ENCODE measurements at places on chromosomes 13 and 19.

- H3K36me3 ChIP-seq, result peaks cover 8% of the 10 kb centered on the region
- peak; percentile 26 for DNase-seq
- peaks cover 12% of the 10 kb centered on the region for H3K4me1 ChIP-seq
- no peak overlapping the region for H3K4me3 ChIP-seq
- H3K27ac ChIP-seq, result no peak overlapping the region
These were observed 638 bp downstream of the USPL1 start for GRCh38 chr13:30618186-30618929.

DNA sequence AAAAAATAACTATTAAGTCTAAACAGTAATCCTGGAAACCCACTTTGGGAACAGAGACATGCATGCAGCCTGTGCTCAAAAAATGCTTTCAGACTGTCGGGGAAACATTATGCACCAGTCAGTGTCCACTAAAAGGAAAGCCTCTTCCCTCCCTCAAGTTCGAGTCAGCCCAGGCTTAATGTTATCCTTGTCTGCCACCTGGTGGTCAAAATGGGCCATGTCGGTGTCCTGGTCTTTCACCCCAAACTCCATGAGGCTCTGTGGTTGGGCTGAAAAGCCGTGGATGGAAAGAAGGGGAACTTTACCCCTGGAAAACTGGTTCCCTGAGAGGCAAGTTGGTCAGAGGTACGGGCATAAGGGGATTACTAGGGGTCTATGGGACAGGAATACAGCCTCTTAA is 88.4 kb upstream of the ZNF492 start:
- DNase-seq, result no peak
- H3K4me3 ChIP-seq, result no peak overlapping the region
- no peaks in the 10 kb centered on the region for H3K27me3 ChIP-seq
- no peaks in the 10 kb centered on the region for H3K36me3 ChIP-seq
- no peaks in the 10 kb centered on the region for H3K4me1 ChIP-seq

DNA sequence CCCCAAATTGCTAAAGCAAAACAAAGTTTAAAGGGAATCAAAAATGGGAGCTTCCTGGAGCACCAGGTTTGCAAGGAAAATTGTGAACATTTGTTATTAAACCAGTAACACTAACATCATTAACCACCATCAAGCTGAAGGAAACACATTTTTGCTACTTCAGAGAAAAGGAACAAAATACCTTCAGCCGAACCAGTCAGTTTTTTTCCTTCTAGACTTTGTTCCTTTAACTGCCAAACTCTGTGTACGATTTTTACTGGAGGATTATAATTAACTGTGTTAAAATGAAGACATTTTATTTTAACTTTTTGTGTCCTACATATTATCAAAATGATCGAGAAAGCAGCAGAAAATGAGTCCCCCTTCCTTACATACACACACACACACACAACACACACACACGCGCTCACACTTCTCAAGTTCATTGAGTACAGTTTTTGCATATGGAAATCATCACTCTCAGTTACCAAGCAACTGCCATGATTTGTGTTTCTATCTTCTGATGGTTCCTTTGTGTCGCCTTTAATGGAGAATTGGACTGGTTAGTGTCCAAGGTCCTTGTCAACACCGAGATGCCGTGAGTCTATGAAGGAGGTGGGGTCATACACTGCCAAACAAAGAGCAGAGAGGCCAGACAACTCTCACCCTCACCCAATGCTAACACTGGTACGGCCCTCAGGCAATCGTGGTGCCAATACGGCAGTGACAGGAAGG is 9.8 kb upstream of the SERP2 start:
- DNase-seq, result no peak
- no peaks in the 10 kb centered on the region for H3K36me3 ChIP-seq
- H3K27ac ChIP-seq, result no peak overlapping the region
- H3K4me1 ChIP-seq, result no peaks in the 10 kb centered on the region
- H3K4me3 ChIP-seq, result no peak overlapping the region
- peaks cover 9% of the 10 kb centered on the region for H3K27me3 ChIP-seq

DNA sequence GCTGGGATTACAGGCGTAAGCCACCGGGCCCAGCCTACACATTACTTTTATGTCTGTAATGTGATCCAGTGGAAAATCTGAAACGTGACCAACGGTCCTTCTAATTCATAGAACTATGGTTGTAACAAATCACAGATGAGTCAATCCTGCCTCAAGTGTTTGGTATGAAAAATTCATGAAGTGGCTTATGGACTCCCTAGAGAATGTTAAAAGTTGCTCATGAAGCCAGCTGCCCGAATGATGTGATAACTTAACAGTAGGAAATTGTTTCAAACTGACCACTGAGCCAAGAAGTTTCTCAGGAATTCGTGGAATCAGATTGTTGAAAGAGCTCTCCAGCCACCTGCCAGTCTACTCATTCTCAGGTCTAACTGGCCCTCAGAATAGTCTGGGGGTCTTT is 59.4 kb upstream of the FARP1 start:
- H3K27me3 ChIP-seq, result peaks cover 5% of the 10 kb centered on the region
- H3K27ac ChIP-seq, result no peak overlapping the region
- H3K4me1 ChIP-seq, result no peaks in the 10 kb centered on the region

- peak overlapping the region; percentile 94 for H3K4me3 ChIP-seq
- peaks cover 46% of the 10 kb centered on the region for H3K36me3 ChIP-seq
- H3K4me1 ChIP-seq, result peaks cover 47% of the 10 kb centered on the region
- no peaks in the 10 kb centered on the region for H3K27me3 ChIP-seq
These were observed 1.2 kb downstream of the HAUS8 start for GRCh38 chr19:17073869-17074633.

GRCh38 chr13:80132741-80133601 is 208.0 kb downstream of the SPRY2 start:
- no peak overlapping the region for H3K4me3 ChIP-seq
- peaks cover 4% of the 10 kb centered on the region for H3K27me3 ChIP-seq
- DNase-seq, result no peak
- H3K27ac ChIP-seq, result no peak overlapping the region

- H3K27me3 ChIP-seq, result peaks cover 5% of the 10 kb centered on the region
- H3K4me1 ChIP-seq, result no peaks in the 10 kb centered on the region
- DNase-seq, result no peak
- H3K4me3 ChIP-seq, result no peak overlapping the region
- no peak overlapping the region for H3K27ac ChIP-seq
These were observed 25.5 kb downstream of the ADPRHL1 start for GRCh38 chr13:113427562-113428468.

DNA sequence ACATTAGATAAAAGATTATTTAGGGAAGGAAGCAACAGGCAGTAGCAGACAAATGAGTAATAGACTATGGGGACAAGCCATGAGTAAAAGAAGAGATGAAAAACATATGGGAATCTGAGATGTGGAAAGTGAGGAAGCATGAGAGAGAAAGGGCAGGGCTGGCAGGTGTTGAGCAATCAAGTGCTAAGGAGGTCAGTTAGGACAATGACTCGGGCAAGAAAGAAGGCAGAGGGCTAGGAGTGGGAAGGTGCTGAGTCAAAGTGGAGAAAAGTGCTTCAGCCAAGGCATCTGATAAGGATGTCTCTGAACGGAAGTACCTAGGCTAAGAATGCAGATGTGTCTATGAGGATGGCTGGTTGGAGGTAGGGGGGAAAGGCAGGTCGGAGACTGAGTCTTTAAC is 291.9 kb upstream of the HTR2A start:
- H3K27ac ChIP-seq, result no peak overlapping the region

DNA sequence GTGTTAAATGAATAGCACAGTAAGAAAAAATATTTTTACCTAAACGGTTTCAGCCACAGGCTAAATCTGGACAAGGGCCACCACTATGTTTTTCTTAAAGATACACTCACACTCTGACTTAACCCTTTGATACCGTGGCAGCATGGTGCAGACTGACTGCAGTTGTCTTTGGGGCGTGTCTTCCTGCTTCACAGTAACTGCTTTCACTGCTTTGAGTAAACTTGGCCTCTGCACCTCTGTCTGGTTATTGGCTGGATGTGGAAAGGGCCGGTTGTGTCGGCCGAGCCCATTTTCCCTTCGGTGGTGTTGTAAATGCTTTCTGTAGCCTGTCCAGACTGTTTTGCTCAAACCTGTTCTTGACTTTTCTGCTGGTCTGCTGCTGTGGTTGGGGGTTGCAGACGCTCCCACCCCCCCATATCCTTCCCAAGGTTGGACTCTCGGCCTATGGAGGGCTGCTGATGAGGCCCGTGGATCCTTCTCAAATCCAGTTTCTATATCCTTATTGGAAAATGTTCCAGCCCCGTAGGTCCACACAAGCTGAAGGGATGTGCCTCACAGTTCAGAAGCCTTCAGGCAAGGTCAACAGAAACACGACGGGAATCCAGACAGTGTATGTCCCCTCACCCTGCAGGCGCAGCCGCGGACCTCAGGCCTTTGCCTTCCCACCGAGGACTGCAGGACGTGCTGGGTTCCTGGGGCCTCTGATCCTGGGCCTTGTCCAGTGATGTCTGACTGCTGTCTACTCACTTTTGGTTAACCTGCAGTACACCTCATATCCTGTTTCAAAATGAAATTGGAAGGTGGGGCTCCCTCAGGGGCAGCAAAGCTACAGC is 90.2 kb upstream of the RNF113B start:
- no peak overlapping the region for H3K27ac ChIP-seq
- H3K27me3 ChIP-seq, result no peaks in the 10 kb centered on the region
- H3K4me1 ChIP-seq, result no peaks in the 10 kb centered on the region
- H3K4me3 ChIP-seq, result no peak overlapping the region
- DNase-seq, result no peak
- no peaks in the 10 kb centered on the region for H3K36me3 ChIP-seq

DNA sequence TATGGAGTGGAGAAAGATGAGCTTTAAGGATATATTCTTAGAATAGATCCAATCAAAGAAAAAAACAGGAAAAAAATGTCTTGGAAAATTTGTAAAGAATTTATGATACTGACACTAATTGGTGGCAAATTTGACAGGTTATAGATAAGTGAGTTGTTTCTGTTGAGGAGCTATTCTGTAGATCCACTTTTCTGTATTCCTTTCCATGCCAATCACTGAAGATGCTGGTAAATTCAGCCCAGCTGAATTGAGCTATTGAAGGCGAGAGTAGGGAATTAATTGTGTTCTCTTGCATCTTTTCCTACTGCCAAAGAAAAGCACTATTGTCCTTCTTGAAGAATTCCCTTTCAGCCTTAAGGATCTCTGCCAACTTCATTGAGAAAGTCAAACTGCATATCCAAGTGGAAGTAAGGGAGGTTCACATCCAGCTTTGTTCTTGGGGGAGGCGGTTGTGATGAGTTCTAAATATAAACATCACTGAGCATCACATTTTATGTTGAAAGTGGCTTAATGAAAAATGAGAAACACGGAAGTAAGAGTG is 113.1 kb downstream of the PCDH9 start:
- no peak overlapping the region for H3K4me3 ChIP-seq
- H3K27me3 ChIP-seq, result no peaks in the 10 kb centered on the region
- H3K36me3 ChIP-seq, result no peaks in the 10 kb centered on the region
- no peak for DNase-seq

DNA sequence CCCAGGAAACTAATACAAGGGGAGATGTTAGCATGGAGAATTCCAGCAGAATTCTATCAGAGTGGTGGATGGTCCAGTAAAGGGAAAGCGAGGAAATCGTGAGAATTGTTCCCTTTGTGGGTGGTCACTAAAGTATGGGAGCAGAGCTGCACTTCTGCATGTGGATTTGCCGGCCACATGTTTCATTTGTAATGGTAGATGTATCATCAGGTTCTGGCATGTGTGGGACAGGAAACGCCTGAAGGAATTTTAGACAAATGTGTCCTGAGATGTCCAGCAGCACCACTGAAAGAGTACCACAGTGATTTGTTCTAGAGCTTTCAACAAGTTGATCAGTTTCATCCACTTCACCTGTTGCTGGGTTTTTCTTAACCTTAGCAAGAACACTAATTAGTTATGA is 308.4 kb downstream of the SHISA2 start:
- H3K27me3 ChIP-seq, result no peaks in the 10 kb centered on the region
- no peak overlapping the region for H3K27ac ChIP-seq
- no peak for DNase-seq
- no peaks in the 10 kb centered on the region for H3K36me3 ChIP-seq

- H3K36me3 ChIP-seq, result no peaks in the 10 kb centered on the region
- DNase-seq, result peak; percentile 28
- no peak overlapping the region for H3K4me3 ChIP-seq
These were observed 746.6 kb downstream of the UQCRFS1 start for GRCh38 chr19:28466107-28467045.

GRCh38 chr19:4375164-4376027 is 25.0 kb downstream of the SH3GL1 start:
- peaks cover 75% of the 10 kb centered on the region for H3K4me1 ChIP-seq
- DNase-seq, result peak; percentile 89
- H3K4me3 ChIP-seq, result peak overlapping the region; percentile 68
- no peaks in the 10 kb centered on the region for H3K27me3 ChIP-seq

GRCh38 chr19:32287811-32288227 is 57.6 kb upstream of the ZNF507 start:
- no peak overlapping the region for H3K4me3 ChIP-seq
- peaks cover 52% of the 10 kb centered on the region for H3K27me3 ChIP-seq
- H3K4me1 ChIP-seq, result peaks cover 15% of the 10 kb centered on the region
- H3K36me3 ChIP-seq, result no peaks in the 10 kb centered on the region
- no peak for DNase-seq

- H3K27me3 ChIP-seq, result peaks cover 33% of the 10 kb centered on the region
- no peak for DNase-seq
- H3K4me3 ChIP-seq, result no peak overlapping the region
- H3K4me1 ChIP-seq, result no peaks in the 10 kb centered on the region
- H3K27ac ChIP-seq, result no peak overlapping the region
- H3K36me3 ChIP-seq, result no peaks in the 10 kb centered on the region
These were observed 12.0 kb upstream of the SLC7A1 start for GRCh38 chr13:29607465-29607864.

DNA sequence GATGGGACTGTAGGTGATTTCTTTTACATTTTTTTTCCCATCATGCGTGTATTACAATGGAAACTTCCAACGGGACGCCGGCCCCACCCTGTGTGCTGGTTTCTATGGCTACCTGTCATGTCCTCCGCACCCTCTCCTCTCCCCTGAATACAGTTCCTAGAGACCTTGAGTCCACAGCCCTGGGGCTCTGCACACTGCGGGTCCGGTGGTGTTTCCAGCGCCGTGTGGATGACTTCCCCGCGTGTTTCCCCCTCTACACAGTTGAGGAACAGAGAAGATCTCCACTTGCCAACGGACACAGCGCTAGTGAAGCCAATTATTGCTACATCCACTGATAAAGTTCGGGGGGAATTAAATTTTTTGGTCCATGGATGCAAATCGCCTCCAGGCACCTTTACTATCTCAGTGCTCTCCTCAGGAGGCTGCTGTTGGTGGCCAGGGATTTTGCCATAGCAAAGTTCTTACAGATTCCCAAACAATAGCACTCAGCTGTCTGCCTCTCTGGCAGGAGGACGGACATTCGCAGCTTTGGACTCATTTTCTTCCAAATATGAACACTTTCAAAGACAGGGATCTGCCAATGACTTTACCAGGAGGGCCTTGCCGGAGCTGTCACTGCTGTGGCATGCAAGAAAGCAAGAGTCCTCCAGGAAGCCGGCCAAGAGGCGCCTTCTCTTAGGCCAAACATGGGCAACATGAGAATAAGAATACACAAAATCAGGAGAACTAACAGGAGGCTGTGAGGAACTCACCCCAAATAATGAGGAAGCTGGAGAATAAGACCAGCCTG is 39.3 kb upstream of the GAS6 start:
- H3K4me3 ChIP-seq, result no peak overlapping the region
- no peak overlapping the region for H3K27ac ChIP-seq
- peaks cover 18% of the 10 kb centered on the region for H3K27me3 ChIP-seq

GRCh38 chr13:20353973-20354372 is 121.9 kb upstream of the GJB6 start:
- no peaks in the 10 kb centered on the region for H3K27me3 ChIP-seq
- no peak overlapping the region for H3K27ac ChIP-seq
- DNase-seq, result no peak
- no peaks in the 10 kb centered on the region for H3K4me1 ChIP-seq

Data from stimulated activated naive B cell treated with anti-CD40 and anti-IgM and Interleukin-4, amounts not matched to agents 10 μg/mL and 1 μg/mL and 100 μg/mL, for 72 hours (primary cell).